Choroid plexus epithelial cell (primary cell): ENCODE measurements at places on chromosomes 11 and 22.

GRCh38 chr22:48695251-48695650, 1132.4 kb downstream of the BRD1 start:
- no peak for DNase-seq

GRCh38 chr11:102957953-102958352, 2.4 kb upstream of the MMP13 start:
- DNase-seq = no peak

DNA sequence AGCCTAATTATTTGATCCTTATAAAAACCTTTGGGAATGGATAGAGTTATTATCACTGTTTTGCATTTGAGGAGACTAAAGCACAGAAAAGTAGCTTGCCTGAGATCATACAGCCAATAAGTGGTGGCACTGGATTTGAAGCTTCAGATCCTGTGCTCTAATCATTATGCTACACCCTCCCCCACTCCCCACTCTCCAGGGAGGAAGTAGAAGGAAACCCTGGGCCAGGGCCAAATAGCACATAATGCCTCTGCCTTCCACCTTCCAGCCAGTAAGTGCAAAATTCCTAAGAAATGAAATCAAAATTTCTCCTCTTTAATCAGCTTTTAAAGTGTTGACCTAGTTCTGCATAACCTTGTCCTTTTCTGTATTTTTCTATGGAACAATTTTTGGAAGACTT, 61.6 kb downstream of the SIK2 start:
- DNase-seq = peak; percentile 65

GRCh38 chr11:115242982-115243381, 261.2 kb downstream of the CADM1 start:
- no peak for DNase-seq
